AG09319 (cell line): ENCODE measurements at places on chromosomes 7 and 10.

DNA sequence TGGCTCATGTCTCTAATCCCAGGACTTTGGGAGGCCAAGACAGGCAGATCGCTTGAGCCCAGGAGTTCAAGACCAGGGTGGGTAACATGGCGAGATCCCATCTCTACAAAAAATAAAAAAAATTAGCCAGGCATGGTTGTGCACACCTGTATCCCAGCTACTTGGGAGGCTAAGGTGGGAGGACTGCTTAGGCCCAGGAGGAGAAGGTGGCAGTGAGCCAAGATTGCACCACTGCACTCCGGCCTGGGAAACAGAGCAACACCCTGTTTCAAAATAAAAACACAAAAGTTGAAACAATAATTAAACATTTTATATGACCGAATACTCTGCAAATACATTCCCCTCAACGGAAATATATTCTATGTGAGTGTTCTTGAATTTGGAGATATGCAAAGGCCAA, 40.3 kb downstream of the JMJD1C start:
- DNase-seq = no peak

GRCh38 chr10:90872648-90873020, 860 bp downstream of the RPP30 start:
- no peak for DNase-seq

GRCh38 chr10:8927705-8928104, 873.2 kb downstream of the GATA3 start:
- DNase-seq = no peak

- no peak for DNase-seq
Measured at GRCh38 chr10:99977916-99978315, 31.8 kb downstream of the DNMBP start.

DNA sequence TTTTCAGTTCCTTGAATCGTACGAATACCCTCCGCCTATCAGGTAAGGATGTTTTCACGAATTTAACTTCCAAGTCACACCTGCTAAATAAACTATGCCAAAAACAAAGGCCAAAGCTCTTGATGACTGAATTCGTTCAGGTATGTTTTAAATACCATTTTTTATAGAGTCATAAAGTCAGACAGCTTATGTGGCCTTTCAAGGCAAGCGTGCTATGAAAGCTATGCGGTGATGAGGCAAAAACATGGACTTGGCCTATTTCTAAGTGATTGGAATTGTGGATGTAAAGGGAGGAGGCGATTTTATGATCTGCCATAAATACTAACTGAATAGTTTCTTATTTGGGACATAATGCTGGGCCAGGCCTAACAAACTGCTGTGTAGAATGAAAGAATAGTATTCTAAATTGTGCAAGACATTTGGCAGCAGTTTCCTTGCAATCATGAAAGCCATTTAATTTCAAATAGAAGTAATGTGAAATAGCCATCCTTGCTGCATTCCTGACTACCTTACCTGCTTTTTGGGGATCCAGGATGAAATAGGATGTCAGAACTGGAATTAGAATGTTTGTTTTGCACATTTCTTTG, 14.0 kb downstream of the SLC39A12 start:
- DNase-seq = no peak

- no peak for DNase-seq
Measured at GRCh38 chr10:11563936-11564335, 47.5 kb downstream of the USP6NL start.

GRCh38 chr10:109183366-109183765, 739.9 kb downstream of the XPNPEP1 start:
- no peak for DNase-seq

- no peak for DNase-seq
Measured at GRCh38 chr7:30996256-30996655, 32.5 kb downstream of the GHRHR start.

DNA sequence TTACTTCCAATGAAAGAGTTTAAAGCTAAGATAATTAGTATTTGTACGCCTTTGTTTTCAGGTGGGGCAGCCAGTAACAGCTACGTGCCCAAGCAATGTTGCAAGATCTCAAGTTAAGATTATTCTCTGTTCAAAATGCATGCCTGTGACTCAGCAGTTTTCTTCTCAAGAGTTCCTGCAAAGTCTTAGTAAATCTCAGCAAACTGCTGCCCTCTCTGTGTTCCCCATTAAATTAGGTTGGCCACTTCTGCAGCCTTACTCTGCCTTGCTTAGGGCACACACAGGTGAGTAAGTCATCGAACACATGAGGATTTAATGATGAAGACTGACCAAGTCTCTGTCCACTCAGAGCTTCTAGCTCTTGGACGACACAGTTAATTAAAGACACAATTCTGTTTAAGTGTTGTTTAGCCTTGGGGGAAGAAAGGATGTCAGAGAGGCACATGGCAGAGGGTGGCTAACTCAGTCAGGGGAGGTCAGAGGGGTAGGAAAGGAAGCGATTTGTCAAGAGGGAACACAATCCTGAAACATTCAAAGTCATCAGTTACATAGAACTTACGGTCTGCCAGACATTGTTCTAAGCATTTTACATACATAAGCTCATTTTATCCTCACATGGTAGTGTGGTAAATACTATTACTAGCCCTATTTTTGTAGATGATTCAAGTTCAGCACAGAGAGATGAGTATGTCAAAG, 20.2 kb upstream of the SLC35G1 start:
- peak; percentile 4 for DNase-seq

DNA sequence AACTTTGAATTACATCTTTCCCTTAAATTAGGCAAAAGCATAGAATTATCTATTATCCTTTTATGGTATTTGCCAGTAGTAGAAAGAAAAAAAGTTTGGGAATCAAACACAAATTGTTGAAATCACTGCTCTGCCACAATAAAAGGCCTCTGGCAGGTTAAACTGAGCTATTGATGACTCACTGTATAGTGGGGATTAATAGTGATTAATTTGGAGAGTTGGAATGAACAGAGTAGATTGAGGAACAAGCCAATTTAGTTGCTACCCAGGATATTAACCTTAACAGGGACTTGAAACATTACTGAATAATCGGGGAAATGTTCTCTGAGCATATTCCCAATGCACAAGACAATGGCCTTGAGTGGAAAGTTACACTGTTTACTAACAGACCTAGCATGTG, 33.1 kb downstream of the MASTL start:
- DNase-seq = no peak

DNA sequence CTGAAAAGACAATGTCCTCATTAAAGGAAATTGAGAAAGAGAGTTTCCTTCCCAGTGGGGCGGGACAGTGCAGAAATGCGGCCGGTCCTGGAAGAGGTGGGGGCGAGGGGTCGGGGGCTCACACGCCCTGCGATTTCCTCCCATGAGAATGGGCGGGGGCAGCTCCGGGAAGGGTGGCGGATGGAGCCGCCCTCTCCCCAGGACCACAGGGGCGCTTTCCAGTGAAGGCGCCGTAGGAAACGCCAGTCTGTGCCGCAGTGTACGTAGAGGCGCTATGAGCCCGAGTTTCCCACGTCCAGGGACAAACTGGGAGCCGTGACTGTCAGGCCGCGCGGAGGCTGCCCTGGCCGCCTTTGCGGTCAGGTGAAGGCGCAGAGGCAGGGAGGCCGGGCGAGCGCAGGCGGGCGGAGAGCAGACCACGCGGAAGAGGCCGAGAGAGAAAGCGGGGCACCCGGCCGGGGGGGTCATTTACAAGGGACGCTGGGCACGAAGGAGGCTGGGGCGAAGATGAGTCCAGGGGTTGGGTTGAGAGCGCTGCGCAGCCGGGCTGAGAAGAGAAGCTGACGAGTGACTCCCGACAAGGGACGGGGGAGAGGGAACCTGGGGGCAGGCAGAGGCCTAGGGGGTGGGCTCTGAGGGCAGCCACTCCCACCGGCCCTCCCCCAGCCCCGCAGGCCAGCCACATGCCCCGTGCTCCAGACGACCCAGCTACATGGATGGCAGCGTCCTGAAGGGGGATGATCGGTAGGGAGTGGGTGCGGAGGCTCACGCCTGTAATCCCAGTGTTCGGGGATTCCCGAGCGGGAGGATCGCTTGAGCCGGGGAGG, 45.0 kb downstream of the ALOX5 start:
- no peak for DNase-seq

- peak; percentile 20 for DNase-seq
Measured at GRCh38 chr7:87886875-87887274, 10.6 kb downstream of the DBF4 start.
